Colonic mucosa (tissue), 4 donors: ENCODE measurements at places on chromosomes 13 and 19.

DNA sequence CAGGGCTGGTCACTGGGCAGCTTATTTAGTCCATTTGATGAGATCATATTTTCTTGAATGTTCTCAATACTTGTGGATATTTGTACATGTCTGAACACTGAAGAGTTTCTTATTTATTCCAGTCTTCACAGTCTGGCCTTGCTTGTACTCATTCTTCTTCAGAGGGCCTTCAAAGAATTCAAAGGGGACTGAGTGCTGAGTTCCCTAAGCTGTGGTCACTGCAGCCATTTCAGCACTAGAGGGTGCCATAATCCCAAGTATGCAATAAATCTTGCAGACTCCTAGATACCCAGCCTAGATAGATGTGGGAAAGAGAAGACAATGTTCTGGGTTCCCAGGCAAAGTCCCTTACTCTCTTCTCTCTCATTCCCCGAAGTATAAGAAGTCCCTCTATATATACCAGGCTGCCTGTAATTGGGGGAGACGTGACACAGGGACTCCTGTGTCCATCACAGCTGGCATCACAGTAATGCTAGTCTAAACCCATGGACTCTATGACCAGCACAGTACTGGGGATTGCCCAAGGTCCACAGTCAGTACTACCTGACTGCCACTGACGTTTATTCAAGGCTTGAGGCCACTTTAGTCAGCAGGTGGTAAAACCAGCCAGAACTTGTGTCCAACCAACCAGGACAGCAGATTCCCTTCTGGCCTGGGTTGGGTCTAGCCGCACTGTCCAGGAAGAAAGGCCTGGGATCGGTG is 8.9 kb upstream of the VN1R1 start:
- no peak for DNase-seq

DNA sequence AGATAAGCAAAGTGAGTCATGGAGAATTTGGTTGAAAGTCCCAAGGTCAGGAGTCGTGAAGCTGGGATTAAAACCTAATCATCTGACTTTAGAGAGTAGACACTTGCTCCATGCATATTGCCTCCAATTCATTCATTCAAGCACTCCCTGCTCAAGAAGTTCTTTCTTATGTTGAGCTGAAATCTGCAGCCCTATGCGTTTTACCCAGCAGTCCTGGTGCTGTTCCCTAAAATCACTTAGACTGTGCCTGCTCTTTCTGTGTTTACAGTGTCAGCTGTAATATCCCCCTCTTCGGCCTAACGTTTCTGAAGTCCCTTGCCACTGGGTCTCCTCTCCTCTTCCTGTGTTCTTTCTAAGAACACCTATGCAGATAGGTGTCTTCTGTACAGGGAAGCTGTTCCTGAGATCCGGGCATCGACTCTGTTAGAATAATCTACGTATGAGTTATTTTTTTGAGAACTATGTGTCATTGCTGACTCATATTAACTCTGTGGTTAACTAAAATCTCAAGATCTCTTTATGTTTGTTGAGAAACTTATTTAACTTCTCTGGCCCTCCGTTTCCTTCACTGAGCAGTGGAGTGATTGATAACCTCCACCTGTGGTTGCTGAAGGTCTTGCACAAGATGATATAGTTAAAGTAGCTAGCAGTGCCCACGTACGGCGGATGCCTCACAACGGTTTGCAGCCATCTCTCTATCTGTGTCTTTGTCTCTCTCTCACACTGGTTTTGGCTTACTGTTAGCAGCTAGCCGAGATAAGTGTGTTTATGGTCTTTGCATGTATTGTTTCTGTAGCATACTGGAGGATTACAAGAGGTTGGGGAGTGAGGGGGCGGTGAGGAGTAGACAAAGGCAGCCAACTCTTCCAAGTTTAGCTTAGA is 4.7 kb downstream of the ALOX5AP start:
- no peak for DNase-seq

DNA sequence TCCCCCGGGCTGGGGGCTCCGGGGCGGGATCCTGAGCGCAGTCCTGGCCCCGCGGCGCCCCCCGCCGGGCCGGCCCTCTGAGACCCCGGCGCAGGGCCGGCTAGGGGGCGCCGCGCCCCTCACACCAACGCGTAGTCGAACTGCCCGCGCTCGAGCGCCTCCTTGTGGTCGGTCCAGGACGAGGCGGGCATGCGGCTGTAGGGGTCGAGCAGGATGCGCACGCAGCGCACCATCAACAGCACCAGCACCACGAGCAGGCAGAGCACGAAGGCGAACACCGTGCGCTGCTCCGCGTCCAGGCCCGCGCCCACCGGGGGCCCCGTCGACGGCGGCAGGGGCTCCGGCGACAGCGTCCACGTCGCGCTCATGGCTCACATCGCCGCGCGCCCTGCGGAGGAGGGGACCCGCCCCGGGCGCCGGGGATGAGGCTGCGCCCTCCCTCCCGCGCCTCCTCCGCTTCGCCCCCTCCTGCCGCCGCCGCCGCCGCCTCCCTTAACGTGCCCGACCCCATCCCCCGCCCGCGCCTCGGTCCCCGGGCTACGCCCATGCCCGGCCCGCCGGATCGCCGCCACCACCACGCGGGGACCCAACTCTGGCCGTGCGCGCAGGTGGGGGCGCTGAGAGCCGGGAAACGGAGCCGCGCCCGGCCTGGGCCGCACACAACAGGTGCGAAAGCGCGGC is 624 bp downstream of the CTXN1 start:
- peak; percentile 71 for DNase-seq

- no peak for DNase-seq
These were observed 43.6 kb downstream of the POLR1D start for GRCh38 chr13:27665333-27665732.

- DNase-seq = peak; percentile 31
These were observed 62.4 kb downstream of the SERTM1 start for GRCh38 chr13:36736119-36736726.

- peak; percentile 86 for DNase-seq
These were observed 41.7 kb upstream of the CEACAM20 start for GRCh38 chr19:44570984-44571684.

DNA sequence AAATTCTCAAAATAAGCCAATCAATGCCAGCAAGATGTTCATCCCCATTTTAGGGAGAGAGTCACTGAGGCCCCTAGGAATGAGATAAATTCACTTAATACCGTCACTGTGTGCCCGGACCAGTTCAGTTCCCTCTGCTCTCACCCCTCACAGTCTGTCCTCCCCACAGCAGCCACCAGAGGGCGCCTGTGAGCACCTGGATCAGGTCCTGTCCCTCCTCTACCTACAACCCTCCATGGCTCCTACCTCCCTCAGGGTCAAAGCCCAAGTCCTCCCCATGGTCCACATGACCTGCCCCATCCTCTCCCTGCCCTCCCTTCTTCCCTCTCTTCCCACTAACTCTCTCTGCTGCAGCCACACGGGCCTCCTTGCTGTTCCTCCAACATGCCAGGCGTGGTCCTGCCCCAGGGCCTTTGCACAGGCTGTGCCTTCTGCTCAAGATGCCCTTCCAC is 42.0 kb upstream of the NFIC start:
- peak; percentile 78 for DNase-seq

DNA sequence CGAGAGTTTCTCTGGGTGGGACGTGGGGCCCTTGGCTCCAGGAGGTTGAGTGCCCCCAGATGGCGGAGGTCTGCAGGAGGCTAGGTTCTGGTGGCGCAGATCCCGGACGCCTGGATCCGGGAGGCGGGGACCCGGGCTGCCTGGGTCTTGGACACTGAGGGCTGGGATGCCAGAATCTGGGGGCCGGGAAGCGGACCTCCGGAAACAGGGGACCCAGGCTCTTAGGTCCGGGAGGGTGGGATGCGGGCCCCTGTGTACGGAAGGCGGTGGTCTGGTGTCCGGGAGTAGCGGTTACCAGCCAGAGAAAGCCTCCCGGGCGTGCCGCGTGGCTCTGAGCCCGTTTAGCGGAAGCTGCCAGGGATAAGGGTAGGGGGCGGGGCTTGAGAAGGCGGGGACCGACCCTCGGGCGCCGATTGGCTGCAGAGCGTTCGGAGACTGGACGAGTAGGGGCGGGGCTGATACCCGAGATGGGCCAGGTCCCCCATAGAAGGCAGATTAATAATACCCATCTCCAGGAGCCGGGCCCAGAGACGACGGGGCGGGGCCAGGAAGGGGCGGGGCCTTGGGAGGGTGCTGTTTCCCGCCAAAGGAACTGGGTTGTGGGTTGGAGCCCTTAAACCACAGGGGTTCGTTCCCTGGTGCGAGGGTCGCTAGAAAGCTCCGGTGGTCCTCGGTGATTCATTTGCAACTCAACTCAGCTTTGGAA is at the start of gene SLC1A5:
SLC1A5 (minus strand) TSS at position 333 of the 706 bp plus-strand sequence. CDS start 629 bp downstream, outside the sequence.
- DNase-seq = peak; percentile 99

DNA sequence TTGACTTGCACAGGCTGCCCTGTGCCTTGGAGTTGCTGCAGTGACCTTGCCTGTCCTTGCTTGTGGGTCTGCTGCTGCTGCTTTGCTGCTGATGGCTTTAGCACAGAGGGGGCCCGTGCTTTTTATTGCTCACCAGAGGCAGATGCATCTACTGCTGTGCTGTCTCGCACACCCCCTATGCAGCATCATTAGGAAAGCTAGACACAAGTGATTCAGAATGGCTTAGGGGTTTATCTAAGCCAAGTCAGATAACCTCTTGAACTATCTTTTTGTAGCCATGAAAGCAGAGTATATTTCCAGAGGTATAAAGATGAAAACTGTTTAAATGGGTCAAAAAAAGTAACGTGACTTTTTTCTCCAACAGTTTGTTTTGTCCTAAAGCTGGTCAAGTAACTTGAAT is 7.8 kb downstream of the GTF3A start:
- no peak for DNase-seq

GRCh38 chr13:34026308-34026707 is 208.4 kb downstream of the RFC3 start:
- no peak for DNase-seq
